ENCODE measurements at places on chromosomes 16 and 17.

GRCh38 chr17:35809855-35810461, 674 bp downstream of the TAF15 start:
- no peak for DNase-seq

DNA sequence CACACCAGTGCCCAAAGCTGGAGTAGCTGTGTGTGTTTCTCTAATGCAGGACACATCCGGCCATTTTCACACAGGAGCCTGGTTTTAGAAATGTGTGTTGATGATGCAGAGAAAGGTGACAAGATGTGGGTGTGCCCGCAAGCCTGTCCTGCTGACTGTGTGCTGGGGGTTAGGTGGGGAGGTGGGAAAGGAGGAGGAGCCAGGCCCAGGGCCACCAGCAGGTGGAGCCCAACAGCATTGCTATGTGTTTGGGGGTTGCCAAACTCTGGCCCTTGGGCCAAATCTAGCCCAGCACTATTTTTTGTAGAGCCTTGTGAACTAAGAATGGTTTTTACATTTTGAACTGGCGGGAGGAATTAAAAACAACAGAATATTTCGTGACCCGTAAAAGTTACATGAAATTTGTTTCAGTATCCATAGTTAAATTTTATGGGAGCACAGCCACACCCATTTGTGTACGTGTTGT, 61.7 kb upstream of the LGALS9 start:
- DNase-seq = no peak

- peak; percentile 22 for DNase-seq
These were observed 22.1 kb downstream of the EMP2 start for GRCh38 chr16:10558305-10558704.

DNA sequence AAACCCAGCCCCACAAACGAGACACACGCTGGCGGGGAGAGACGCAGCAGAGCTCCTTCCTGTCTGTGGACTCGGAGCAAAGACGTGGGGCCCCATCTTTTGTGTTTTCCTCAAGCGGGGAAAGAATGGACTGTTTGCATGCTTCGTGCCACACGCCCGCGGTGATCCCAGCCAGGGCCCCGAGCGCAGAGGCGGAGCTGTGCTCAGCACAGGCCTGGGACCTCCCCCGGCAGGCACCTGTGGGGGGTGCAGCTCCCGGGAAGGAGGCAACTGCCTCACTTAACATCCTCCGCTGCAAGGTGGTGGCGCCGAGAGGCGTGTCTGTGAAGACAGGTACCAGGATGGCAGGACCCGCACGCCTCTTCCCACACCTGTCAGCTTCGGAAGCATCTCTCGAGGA, 19.1 kb downstream of the TRARG1 start:
- DNase-seq = no peak

DNA sequence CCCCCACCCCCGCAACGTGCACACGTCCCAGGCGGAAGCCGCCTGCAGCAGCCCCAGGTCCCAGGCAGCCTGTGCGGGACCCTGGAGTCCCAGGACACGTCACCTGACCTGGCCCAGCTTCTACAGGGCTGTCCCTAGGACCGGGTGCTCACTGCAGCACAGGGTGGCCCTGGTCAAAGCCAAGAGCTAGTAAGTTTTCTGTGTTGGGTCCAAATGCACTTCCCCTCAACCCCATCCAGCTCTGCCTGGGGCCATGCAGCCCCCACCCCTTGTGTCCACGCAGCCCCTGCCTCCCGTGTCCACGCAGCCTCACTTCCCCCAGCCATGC, 22.1 kb upstream of the PVALEF start:
- DNase-seq = no peak

- DNase-seq = no peak
These were observed 2.5 kb downstream of the FLYWCH1 start for GRCh38 chr16:2914233-2914632.

- no peak for DNase-seq
These were observed 94.2 kb downstream of the DNAH3 start for GRCh38 chr16:21056396-21056795.

- DNase-seq = no peak
These were observed 2.0 kb downstream of the FASN start for GRCh38 chr17:82095777-82096708.

Measured in thoracic aorta (tissue), 2 donors.